MG63 (cell line): ENCODE measurements at places on chromosomes 13 and 19. TPM values are rescaled to one million over a fixed set of nuclear protein-coding genes. Genes with fewer than 3 reads are reported as not detected.

Gene ZNF229
- not detected in 2 replicates for total RNA-seq

Gene DDA1
- 9.1 and 11.6 TPM in 2 replicates for total RNA-seq

Gene RNF126
- total RNA-seq = 22.0 and 23.5 TPM in 2 replicates

Gene ICAM1
- 3.8 and 5.1 TPM in 2 replicates for total RNA-seq

DNA sequence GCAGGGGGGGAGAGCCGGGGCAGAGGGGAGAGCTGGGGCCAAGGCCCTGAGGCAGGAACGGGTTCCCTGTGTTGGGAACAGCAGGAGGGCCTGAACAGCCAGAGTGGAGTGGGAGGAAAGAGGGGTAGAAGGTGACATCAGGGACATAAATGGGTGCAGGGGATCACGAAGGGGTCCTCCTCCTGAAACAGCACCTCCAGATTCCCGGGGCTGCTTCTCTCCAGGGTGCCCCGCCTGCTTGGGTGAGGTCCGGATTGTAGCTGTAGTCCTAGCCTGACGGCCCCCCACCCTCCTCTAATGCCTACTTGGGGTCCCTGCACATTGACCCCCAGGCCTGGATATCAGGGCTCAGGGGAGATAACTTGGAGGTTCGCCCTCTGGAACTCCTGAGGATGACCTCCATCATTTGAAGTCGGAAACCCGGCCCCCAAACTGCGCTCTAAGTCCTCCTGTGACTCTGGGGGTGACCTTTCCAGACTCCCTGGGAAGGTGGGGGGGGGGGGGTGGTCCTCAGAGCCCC, 473 bp upstream of the SCN1B start:
- DNase-seq = peak; percentile 16

DNA sequence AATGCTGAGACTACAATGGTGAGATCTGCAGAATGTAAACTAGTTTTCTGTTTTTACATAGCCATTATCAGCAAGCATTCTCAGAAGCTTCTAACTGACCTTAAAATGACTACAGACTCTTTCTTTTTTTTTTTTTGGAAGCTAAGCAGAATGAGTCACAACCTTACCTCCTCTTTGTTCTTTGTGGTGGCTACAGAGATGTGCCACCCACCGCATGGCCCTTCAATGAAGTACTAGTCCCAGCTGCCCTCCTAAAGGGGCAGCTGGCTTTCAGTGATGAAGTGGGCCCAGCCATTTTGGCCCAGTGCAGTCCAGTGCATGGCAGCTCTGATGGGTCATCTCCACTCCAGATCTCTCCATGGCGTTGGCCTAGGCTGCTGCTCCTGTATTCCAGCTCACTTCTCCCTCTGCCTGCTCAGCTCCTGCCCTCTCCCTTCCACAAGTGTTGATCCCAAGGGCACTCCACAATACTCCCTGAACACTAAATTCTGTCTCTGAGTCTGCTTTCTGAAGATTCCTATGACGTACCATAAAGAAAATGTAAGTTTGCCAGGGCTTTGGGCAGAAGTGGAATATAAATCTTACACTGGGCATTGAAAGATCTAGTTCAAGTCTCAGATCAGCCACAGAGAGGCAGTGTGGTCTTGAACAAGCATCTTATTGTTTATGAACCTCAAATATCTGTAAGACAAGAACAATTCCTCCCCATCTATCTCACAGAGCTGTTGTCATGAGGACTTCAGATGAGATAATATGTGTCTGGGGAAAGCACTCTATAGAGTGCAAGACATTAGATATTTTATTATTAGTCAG, 85.6 kb downstream of the RXFP2 start:
- DNase-seq = no peak
